ENCODE measurements at places on chromosomes 5 and 9.

DNA sequence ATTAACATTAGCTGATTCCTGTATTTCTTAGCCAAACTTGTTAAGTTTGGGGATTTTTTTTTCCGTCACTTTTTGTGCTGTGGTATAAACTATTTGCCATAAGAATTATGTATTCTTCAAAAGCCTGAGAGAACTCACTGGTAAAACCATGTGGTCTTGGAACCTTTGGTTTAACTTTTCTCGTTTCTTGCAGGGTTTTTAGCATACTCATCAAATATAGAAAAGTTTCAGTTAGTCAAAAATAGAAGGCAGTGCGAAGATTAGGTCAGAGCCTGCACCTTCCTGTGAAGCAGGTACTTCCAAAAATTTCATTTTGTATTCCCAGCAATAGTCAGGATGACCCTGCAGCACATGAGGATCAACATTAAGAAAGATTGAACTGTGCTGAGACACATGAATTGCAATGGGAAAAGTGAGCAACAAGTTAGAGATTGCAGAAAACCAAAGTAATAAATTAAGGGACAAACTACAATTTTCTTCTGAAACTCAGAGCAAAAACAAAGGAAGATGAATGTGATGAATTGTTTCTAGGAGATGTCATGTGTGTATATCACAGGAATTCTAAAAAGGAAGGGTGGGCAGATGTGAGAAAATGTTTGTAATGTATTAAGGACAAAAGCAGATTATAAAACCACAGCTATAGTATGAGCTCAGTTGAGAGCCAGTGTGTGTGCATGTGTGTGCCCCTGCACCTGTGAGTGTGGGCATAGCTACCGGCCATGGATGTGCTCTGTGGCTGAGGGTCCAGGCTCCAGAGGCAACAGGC is 102.2 kb downstream of the ANGPTL2 start:
- no peak for DNase-seq

GRCh38 chr9:127561491-127562278 is 50.4 kb upstream of the STXBP1 start:
- DNase-seq: no peak

DNA sequence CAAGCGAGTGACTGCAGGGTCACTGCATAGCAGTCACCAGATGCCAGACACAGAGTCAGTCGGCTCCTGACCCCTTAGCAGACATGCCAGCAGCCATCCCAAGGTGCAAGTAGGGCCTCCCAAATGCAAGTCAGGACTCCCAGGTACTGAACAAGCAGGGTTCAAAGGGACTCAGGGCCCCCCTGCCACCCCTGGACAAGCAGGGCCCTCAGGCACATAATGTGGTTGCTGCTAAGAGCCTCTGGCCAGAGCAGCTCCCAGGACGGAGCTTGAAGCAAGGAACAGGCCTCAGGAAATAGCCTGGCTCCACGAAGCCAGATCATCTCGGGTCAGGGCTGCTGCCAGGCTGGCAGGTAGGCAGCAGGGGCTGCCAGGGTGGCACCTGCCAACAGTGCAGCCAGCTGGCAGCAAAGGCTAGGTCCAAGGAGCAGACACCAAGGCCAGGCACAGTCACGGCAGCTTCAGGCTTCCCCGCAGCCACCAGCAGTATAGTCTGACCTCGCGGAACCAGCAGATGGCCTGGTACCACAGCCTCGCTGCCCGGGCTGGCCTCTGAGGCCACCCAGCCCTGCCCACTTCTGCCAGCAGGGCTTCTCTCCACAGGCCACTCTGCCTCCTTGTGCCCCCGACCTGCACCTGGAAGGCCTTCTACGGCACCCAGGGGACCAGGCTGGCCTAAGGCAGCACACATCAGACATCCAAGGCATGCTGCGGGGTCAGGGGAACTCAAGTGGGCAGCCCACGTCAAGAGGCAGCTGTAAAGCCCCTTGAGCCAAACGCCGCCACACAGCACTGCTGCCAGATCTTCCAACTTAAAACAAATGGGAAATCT is 7.4 kb downstream of the EEIG1 start:
- no peak for DNase-seq

- DNase-seq: no peak
Measured at GRCh38 chr5:166262395-166262794, 2029.0 kb upstream of the WWC1 start.

GRCh38 chr5:97454015-97454414 is 271.0 kb upstream of the RIOK2 start:
- no peak for DNase-seq

GRCh38 chr9:96343515-96344360 is 39.8 kb downstream of the SLC35D2 start:
- no peak for DNase-seq

GRCh38 chr5:7763621-7764072 is 87.3 kb downstream of the CFAP90 start:
- no peak for DNase-seq

GRCh38 chr5:73998489-73998888 is 372.5 kb downstream of the ARHGEF28 start:
- DNase-seq: no peak

GRCh38 chr9:107945493-107945892 is 455.9 kb upstream of the KLF4 start:
- no peak for DNase-seq

- DNase-seq: no peak
Measured at GRCh38 chr5:7393921-7394799, 1.8 kb upstream of the ADCY2 start.

- no peak for DNase-seq
Measured at GRCh38 chr9:136029556-136029955, 65.5 kb downstream of the NACC2 start.

DNA sequence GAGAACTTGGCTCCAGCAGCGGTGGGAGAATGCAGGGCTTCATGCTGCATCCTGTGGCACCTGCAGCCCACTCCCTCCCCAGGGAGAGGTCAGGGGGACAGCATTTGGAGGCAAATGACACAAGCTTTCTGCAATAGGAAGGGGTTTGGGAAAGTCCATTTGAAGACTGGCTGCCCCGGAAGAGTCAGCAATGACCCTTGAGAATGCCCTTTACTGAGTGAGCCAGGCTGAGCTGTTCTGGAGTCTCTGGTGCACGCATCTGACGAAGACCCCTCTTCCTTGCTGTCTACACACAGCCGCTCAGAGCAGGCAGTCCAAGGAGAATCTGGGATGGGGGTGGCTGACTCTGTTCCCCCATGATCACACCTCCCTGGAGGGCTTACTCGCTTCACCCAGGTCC is 5.5 kb upstream of the NXNL2 start:
- DNase-seq: no peak
